ENCODE measurements at places on chromosomes 5 and 9.

GRCh38 chr9:98241357-98242300 is 13.8 kb downstream of the TBC1D2 start:
- DNase-seq = no peak

DNA sequence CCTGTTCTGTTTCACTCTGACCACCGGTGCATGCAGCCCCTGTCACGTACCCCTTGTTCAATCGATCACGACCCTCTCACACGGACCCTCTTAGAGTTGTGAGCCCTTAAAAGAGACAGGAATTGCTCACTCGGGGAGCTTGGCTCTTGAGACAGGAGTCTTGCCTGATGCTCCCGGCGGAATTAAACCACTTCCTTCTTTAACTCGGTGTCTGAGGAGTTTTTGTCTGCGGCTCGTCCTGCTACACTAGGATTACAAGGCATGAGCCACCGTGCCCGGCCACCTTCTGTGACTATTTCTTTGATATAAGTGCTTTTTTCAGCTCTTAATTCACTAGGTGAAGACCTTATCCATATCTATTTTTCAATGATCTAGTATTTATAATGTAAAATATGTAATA is 167.5 kb downstream of the TTC39B start:
- DNase-seq = no peak

GRCh38 chr9:85178474-85178873 is 508.9 kb downstream of the NTRK2 start:
- peak; percentile 11 for DNase-seq

- DNase-seq = no peak
Measured at GRCh38 chr5:138712324-138712723, 40.9 kb upstream of the CTNNA1 start.

GRCh38 chr9:100756217-100756616 is 178.3 kb downstream of the CAVIN4 start:
- no peak for DNase-seq

GRCh38 chr9:104820336-104820735 is 56.4 kb downstream of the NIPSNAP3B start:
- DNase-seq = no peak

DNA sequence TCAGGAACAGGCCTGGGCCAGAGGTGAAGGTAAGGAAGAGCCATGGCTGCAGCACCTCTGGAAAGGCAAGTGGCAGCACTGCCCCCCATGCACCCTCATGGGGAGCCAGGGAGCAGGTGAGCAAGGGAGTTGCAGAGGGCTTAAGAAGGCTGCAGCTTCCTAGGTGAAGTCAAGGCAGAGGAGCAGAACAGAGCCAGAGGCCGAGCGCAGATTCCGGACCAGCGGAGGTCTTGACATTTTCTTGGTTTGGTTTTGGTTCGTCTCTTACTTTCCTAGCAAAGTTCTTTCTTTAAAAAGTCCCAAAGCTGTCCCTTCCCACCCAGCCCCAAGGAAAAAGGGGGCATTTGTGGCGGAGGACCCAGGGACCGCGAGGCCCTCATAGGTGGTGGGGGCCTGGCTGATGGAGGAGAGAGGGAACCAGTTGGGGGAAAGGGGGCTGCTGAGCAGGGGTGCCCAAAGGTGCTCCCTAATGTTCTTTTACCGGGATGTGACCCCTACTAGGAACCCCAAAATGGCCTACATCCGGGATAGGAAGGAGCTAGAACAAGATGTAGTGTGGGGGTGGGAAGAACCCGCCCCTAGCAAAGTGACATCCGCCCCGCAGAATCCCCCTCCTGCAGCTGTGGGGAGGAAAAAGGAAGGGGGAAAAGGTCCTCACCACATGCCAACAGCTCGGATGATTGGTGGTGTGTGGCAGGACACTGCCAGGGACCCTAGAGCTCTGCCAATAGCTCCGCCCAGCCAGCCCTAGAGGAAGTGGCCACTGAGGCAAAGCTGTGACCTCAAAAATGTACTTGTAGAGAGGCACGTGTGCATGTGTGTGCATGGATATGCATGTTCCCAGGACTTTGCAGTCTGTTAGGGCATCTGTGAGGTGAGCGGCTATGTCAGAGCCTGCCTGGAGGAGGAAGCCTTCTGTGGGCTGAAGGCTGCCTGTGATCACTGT is 914 bp upstream of the CD72 start:
- no peak for DNase-seq

DNA sequence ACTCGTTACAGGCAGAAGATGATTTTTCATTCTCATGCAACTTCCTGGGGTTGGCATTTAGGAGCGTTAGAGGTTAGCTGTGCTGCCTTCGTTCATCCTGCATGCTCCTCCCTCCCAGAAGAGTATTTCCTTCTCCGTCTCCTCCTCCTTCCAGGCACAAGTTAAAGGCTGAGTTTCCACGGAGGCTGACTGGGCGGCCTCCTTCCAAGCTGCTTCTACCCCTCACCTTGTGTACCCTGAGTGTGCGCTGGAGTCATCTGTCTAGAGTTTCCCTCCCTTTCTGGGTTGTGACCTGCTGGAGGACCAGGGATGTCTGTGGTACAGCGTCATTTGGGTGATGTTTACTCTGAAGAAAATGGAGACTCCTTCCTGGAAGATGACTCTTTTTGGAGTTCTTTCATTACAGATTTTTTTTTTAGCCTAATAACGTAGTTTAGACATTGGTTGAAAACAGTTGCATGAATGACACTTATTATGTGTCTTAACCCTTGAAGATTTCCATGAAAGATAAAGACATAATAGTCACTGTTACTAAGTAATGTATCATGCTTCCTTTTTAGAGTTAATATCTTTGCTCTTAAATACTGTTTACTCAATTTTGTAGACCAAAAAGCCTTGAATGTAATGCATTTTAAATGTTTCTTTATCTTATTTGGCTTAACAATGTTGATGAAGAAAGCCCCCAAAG is 146.9 kb downstream of the TENT4A start:
- no peak for DNase-seq

- no peak for DNase-seq
Measured at GRCh38 chr9:137630679-137631078, 11.9 kb downstream of the EHMT1 start.

- DNase-seq = no peak
Measured at GRCh38 chr5:171628633-171628974, 157.0 kb upstream of the SMIM23 start.

- DNase-seq = no peak
Measured at GRCh38 chr9:77841739-77842386, 189.7 kb downstream of the GNAQ start.

- no peak for DNase-seq
Measured at GRCh38 chr9:82115331-82115730, 126.8 kb downstream of the SPATA31D1 start.

DNA sequence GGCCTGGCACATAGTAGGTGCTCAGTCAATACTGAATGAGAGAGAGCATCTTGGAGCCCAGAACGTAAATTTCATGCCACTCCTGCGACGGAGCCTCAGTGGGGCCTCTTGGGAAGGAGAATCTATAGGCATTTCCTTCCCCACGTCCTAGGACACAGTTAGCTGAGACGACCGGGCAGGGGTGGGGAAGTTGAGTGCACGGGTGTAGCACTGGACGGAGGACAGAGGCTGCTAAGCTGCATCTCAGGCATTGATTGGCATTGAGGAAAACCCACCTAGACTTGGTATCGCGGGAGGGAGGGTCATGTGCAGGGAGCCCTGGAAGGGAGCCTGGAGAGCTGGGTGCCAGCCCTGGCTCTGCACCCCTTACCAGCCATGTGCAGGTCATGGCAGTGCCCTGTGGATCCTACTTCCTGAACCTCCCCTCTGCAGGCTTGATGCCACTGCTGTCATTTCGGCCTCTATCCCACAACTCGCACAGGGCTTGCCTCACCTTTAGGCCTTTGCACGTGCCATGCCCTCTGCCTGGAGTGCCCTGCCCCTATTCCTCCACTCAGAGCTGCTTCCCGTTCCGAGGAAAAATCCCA is 25.6 kb downstream of the NEK6 start:
- DNase-seq = no peak

GRCh38 chr5:39794513-39795210 is 369.9 kb upstream of the DAB2 start:
- DNase-seq = no peak

- no peak for DNase-seq
Measured at GRCh38 chr9:98808411-98808815, 943 bp downstream of the GALNT12 start.

DNA sequence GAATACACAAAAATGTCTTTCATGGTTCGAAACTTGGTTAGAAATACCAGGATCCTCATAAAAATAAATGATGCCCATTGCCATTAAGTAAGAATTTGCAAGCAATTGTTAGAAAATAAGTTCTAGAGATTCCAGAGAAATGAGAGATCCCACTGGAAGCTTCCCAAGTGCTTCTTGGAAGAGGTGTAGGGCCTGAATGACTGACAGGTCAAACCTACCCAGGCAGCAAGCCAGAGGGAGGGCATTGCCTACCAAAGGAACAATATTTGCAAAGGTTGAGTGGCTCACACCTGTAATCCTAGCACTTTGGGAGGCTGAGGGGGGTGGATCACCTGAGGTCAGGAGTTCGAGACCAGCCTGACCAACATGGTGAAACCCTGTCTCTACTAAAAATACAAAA is 777.0 kb upstream of the WWC1 start:
- DNase-seq = no peak

DNA sequence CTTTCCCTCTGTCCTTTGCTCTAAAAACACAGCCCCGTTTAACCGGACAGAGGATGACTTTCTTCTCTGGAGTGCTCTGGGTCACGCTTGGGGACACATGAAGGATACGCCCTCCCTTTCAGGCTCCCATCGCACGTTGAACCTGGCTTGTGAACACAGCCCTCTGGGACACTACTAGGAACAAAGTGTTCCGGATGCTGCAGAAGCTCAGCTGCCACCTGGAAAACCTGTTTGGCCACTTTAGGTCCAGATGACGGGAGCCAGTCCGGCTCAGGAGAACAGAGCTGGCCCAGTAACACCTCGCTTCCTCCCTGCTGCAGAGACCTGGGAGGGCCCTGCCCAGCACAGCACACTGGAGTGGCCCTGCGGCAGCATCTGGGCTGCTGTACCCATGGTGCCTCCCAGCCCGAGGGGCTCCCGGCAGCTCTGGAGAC is 60.1 kb downstream of the GADD45G start:
- no peak for DNase-seq

GRCh38 chr5:171275841-171276544 is 33.1 kb upstream of the TLX3 start:
- DNase-seq = no peak

GRCh38 chr5:74440341-74440740 is 200.2 kb downstream of the ENC1 start:
- DNase-seq = no peak

GRCh38 chr5:149282966-149283332 is 11.3 kb downstream of the AFAP1L1 start:
- no peak for DNase-seq

GRCh38 chr5:119037496-119038215 is 33.2 kb upstream of the DMXL1 start:
- DNase-seq = no peak

GRCh38 chr5:98016771-98017170 is 756.7 kb upstream of the RGMB start:
- no peak for DNase-seq

GRCh38 chr9:133505901-133506652 is 18.7 kb downstream of the MYMK start:
- no peak for DNase-seq

DNA sequence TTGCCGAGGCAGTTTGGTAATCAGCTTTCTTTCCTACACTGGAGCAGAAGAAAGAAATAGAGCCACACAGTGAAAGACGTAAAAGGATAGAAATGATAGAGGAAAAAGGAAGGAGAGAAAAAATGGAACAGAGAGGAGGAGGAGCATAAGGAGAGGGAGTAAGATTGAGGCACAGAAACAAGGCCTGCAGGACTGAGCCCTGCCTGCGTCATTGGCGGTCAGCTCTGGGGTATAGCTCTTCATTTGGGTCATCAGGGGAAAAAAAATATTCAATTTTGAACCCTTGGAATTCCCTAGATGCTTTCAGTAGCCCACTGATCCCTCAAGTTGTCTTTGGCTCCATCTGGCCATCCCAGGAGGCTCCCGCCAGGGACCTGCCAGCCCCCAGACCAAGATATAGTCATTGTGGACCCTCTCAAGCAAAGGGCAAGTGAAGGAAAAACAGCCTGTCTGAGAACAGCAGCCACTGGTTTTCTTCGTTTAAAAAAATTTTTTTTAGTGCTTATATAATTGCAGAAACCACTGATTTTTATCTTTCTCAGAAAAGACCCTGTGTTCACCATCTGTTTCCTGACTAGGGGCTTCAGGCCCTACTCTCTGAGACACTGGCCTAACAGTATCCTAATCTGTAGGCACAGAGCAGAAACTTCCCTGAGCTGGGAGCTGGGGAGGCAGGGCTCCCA is 31.3 kb upstream of the MATR3 start:
- no peak for DNase-seq

DNA sequence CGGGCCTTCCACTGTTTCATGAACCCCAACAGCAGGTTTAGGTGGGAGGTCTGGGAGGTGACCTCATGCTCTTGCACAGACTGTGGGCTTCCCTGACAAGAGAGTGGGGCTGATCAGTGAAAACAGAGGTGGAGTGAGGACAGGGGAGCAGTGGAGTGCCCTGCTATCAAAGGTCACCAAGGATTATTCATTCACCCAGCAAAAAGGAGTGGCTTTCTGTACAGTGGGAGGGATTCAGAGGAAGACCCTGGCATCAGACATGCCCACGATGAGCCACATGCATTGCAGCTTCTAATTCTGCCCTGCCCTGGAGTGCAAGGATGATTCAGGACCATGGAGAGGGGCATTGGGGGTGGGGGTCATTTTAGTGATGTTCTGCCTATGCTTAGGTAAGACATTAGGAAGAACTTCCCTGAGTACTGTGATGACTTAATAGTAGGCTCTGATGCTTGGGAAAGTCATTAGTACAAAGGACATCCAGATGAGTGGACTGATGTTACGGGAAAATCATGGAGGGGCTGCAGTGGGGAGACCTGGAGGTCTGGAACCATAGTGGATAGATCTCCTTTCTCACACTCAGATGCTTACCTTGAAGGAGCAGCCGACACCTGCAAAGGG is 12.8 kb downstream of the TRAF1 start:
- DNase-seq = no peak

GRCh38 chr9:21711504-21711903 is 90.9 kb upstream of the MTAP start:
- DNase-seq = no peak

DNA sequence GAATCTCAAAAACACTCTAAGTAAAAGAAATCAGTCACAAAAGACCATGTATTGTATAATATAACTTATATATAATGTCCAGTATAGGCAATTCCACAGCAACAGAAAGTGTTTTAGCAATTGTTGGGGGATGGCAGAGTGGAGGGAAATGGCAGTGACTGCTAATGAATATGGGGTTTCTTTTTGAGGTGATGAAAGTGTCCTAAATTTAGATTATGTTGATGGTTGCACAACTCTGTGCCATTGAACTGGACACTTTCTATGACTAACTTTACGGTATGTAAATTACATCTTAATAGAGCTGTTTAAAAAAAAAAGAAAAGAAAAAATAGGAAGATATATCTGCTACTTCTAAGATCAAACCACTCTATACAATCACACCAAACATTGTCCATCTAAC is 124.9 kb upstream of the ZNF462 start:
- no peak for DNase-seq

- DNase-seq = no peak
Measured at GRCh38 chr5:145943674-145944121, 7.3 kb downstream of the SH3RF2 start.

- no peak for DNase-seq
Measured at GRCh38 chr5:17204133-17204489, 13.3 kb upstream of the BASP1 start.

All from posterior cingulate gyrus (tissue), 11 donors.